ENCODE measurements at places on chromosomes 7 and 10. TPM values are rescaled to one million over a fixed set of nuclear protein-coding genes. Genes with fewer than 3 reads are reported as not detected.
A peak's percentile ranks its signal among the peaks of the same experiment; 100 is the strongest.

DNA sequence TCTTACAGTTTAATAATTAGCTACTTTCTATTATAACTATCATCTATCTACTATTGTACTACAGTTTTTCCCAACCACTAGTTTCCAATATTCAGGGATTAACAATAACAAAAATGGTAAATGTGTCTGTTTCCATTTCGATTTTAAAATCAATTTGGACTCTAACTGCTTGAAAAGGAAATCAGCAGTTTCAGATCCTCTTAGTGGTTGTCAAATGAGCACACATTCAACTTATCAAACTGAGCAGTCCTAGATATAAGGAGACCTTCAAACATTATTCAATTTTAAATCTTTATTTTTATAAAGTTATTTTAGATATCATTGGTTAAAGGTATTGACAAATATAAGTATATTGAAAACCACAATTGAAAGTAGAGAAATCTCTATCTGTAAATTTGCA lies 46.8 kb upstream of the CD36 start:
- no peaks in the 10 kb centered on the region for H3K27me3 ChIP-seq
- no peak overlapping the region for H3K4me3 ChIP-seq
- no peaks in the 10 kb centered on the region for H3K4me1 ChIP-seq
- no peak for DNase-seq
- no peaks in the 10 kb centered on the region for H3K36me3 ChIP-seq
- H3K27ac ChIP-seq = no peak overlapping the region

DNA sequence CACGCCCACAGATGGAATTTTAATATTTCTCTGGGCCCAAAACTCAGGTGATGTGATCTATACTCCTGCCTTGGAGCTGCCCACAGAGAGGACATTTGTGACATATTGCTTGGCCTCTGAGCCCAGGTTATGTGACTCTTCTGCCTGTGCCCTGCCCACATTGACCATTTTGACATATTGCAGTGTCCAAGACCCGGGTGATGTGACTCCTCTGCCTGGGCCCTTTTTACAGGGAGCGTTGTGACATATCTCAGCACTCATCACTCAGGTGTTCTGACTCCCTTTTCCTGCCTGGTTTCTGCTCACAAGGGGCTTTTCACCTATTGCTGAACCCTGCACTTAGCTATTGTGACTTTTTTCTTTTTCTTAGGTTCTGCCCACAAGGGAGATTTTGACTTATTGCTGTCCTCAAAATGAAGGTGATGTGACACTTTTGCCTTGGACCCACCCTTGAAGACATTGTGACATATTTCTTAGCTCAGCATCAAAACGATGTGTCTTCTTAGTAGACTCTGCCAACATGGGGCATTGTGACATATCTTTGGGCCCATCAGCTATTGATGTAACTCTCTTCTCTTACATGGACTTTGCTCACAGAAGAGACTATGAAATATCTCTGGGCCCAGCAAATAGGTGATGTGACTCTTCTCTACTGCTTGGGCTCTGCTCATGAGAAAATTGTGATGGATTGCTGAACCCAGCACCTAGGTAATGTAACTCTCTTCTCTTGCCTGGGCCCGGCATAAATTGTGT lies 11.0 kb upstream of the ZNF107 start:
- no peak for DNase-seq
- H3K27ac ChIP-seq = no peak overlapping the region
- no peak overlapping the region for H3K4me3 ChIP-seq

The XRCC2 gene
- 1.0 TPM for total RNA-seq

DNA sequence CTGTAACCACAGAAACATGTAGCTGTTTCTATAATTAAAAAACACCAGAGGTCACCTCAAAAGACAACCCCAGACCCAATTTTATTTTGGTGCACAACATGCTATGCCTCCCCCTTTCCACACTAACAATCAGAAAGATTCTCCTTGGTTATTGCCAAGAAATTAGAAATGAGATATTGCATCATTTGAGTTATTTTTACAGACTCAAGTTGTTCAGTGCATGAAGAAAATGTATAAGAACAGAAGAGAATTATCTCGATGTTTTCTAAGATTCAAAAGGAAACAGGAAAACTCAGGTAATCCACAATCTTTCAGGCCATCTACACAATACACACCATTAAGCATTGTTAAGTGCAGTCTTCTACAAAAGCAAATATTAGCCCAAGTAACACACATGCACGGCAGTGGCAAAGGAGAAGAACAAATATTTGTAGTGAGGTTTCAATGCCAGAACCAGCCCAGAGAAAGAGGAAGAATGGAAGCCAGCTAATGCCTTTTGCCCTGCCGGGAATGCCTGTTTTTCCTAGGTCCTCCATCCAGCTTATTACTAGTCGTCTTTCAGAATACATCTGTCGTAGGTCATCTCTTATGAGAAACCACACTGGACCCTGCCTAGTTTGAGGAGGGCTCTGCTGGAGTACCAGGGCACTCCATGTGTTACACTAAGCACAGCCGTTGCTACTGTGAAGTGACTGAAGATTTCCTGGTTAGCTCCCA lies 67.6 kb upstream of the C1GALT1 start:
- no peak overlapping the region for H3K27ac ChIP-seq
- H3K27me3 ChIP-seq = no peaks in the 10 kb centered on the region
- no peak overlapping the region for H3K4me3 ChIP-seq
- H3K4me1 ChIP-seq = peaks cover 4% of the 10 kb centered on the region
- DNase-seq = peak; percentile 32

The GNAT3 gene
- total RNA-seq = not detected

The PDIA4 gene
- total RNA-seq = 213 TPM

- H3K36me3 ChIP-seq = peaks cover 4% of the 10 kb centered on the region
- H3K27ac ChIP-seq = no peak overlapping the region
- H3K4me1 ChIP-seq = no peaks in the 10 kb centered on the region
- DNase-seq = no peak
- H3K4me3 ChIP-seq = no peak overlapping the region
- H3K27me3 ChIP-seq = no peaks in the 10 kb centered on the region
Measured at GRCh38 chr7:2571409-2571808, 12.6 kb downstream of the IQCE start.

DNA sequence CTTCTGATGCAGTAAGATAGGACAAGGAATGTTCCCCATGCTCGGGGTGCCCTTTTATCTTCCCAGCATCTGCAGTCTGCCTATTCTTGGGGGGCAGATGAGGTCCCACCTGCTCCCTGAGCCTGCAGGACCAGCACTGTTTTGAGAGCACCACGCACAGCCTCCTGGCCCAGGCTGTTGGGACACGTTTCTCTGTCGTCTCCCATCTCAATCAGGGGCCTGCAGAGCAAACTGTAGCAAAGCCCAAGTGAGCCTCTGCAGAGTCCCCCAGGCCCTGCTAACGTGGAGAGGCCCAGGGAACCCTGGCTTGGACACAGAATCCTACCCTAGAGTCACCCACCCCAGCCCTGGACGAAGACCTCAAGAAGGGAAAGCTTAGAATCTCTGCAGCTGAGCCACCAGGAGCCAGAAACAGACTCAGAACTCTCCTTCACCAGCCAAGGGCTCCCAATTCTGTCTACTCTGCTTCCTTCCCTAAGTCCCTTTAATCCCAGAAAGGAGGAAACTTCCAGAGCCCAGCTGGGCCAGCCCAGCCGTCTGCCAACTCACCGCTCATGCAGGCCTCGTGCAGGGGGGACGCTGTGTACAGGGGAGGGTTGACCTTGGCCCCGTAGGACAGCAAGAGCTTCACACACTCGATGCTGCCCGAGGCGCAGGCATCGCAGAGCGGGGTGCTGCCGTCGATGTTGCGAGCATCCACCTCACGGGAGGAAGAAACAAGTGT lies 15.6 kb downstream of the ASB13 start:
- H3K36me3 ChIP-seq = no peaks in the 10 kb centered on the region
- no peak for DNase-seq
- H3K4me3 ChIP-seq = no peak overlapping the region
- H3K27ac ChIP-seq = no peak overlapping the region
- H3K4me1 ChIP-seq = no peaks in the 10 kb centered on the region

GRCh38 chr7:34096777-34097176 lies 191.4 kb downstream of the BMPER start:
- DNase-seq = no peak
- no peak overlapping the region for H3K4me3 ChIP-seq
- no peak overlapping the region for H3K27ac ChIP-seq
- no peaks in the 10 kb centered on the region for H3K4me1 ChIP-seq

- peaks cover 3% of the 10 kb centered on the region for H3K27me3 ChIP-seq
- no peaks in the 10 kb centered on the region for H3K36me3 ChIP-seq
- H3K27ac ChIP-seq = no peak overlapping the region
- no peak overlapping the region for H3K4me3 ChIP-seq
Measured at GRCh38 chr10:1595726-1596125, 141.6 kb downstream of the ADARB2 start.

DNA sequence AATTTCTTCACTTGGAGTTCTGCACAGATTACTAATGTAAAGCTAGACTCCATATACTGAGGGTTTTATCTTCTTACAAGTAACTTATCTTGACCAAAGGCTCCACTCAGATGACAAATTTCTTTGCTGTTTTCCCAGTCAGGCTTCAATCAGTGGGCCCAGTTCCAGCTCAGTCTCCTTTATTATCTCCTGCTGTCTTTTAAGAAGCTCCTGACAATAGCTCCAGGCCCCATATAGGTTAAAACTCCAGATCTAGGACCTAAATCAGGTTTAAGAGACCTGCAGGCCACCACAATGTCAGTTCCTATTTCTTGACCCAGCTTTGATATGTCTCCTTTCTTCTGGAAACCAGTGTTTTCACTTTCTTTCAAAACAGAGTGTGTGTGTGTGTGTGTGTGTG lies 165.2 kb downstream of the RELN start:
- H3K27ac ChIP-seq = no peak overlapping the region
- DNase-seq = no peak
- H3K4me1 ChIP-seq = no peaks in the 10 kb centered on the region
- no peak overlapping the region for H3K4me3 ChIP-seq
- no peaks in the 10 kb centered on the region for H3K36me3 ChIP-seq
- no peaks in the 10 kb centered on the region for H3K27me3 ChIP-seq

- DNase-seq = peak; percentile 31
- H3K4me3 ChIP-seq = no peak overlapping the region
- no peaks in the 10 kb centered on the region for H3K36me3 ChIP-seq
- no peak overlapping the region for H3K27ac ChIP-seq
- peaks cover 25% of the 10 kb centered on the region for H3K4me1 ChIP-seq
Measured at GRCh38 chr7:122304996-122305421, 459 bp upstream of the FEZF1 start.

DNA sequence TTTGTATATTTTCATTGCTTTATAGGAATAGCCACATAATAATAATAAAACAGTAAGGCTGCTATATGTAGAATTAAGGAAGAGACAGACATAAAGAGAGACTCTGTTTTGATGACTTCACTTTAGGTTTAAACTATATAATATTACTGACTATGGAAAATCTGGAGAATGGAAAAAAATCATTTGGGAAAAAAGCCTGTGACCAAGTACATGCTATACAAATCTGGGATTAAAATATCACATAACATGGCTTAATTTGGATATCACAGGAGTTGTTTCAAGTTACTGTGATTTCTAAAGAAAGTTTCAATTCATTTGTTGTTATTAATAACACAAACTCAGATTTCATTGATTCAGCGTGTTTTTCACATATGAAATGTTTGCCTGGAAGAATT lies 7.7 kb downstream of the PLCE1 start:
- no peak overlapping the region for H3K27ac ChIP-seq
- no peak overlapping the region for H3K4me3 ChIP-seq
- H3K36me3 ChIP-seq = no peaks in the 10 kb centered on the region
- DNase-seq = no peak
- no peaks in the 10 kb centered on the region for H3K27me3 ChIP-seq

The ARPC1B gene
- 164 TPM for total RNA-seq

The PLAU gene
- total RNA-seq = 23.0 TPM

- no peaks in the 10 kb centered on the region for H3K36me3 ChIP-seq
- H3K27me3 ChIP-seq = no peaks in the 10 kb centered on the region
- H3K4me1 ChIP-seq = peaks cover 37% of the 10 kb centered on the region
- peak overlapping the region; percentile 99 for H3K27ac ChIP-seq
- DNase-seq = peak; percentile 22
- H3K4me3 ChIP-seq = no peak overlapping the region
Measured at GRCh38 chr7:74482629-74483401, 29.1 kb downstream of the GTF2IRD1 start.

- H3K4me3 ChIP-seq = no peak overlapping the region
- H3K27me3 ChIP-seq = no peaks in the 10 kb centered on the region
- H3K36me3 ChIP-seq = no peaks in the 10 kb centered on the region
- H3K27ac ChIP-seq = no peak overlapping the region
Measured at GRCh38 chr10:21463436-21463835, 62.0 kb downstream of the SKIDA1 start.

DNA sequence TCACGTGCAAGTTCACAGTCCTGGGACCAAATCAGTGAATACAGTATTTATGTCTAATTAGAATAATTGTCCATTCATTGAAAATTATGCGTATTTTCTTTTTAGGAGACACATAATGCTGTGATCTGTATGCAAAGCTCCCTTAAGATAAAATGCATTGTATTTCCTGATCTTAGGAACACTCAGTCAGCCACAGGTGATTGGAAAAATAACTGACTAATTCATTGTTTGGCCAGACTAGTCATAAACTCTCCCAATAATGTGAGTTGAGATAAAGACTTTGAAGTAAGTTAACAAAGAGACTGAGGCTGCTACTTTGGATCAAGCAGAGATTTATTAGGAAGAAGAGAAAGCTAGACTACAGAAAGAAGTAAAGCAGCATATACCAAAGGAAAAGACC lies 182.2 kb downstream of the GNAI1 start:
- H3K4me3 ChIP-seq = no peak overlapping the region
- no peaks in the 10 kb centered on the region for H3K27me3 ChIP-seq
- no peaks in the 10 kb centered on the region for H3K36me3 ChIP-seq
- H3K27ac ChIP-seq = no peak overlapping the region

All from lung (tissue), 17 donors.